ENCODE measurements at places on chromosomes 2 and 18.

DNA sequence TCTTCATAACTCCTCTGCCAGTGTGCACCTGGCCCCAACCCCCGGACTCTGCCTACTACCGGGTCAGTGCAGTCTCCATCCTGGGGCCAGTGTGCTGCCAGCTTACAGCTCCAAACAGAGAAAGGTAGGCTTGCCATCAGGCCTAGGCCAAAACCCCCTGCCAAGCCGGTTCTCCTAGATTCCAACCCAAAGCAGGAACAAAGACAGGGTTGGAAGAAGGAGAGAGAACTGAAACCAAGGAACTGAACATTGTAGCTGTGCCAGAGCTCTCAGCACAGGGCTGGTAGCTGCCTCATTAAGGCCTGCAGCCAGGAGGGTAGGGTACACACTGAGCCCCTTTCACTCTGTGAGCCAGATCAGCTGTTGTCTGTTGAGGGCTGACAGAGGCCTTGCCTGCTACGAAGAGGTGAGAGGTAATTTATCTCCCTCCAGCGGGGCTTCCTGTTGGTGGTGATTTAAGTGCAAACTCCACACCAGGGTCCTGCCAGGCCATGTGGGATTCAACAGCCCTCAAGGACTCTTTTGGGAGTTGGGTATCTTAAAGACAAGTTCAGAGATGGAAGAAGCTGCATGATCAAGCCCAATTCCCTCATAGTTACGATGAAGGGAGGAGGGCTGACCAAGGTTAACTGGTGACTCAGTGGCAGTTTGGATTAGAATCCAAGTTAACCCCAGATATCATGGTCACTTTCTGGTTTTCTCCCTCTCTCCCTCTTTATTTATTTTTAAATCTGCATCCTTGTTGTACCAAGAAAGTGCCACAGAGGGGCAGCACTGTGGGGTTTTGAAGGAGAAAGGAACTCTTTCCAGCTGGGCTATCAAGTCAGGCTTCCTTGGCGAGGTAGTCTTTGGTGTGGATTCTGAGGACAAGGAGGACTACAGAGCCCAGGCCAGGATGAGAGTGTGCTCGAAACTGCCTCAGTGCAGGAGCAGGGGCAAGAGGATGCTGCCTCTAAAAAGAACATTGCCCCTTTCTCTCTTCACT lies 48.1 kb downstream of the CYRIA start:
- no peak for DNase-seq

DNA sequence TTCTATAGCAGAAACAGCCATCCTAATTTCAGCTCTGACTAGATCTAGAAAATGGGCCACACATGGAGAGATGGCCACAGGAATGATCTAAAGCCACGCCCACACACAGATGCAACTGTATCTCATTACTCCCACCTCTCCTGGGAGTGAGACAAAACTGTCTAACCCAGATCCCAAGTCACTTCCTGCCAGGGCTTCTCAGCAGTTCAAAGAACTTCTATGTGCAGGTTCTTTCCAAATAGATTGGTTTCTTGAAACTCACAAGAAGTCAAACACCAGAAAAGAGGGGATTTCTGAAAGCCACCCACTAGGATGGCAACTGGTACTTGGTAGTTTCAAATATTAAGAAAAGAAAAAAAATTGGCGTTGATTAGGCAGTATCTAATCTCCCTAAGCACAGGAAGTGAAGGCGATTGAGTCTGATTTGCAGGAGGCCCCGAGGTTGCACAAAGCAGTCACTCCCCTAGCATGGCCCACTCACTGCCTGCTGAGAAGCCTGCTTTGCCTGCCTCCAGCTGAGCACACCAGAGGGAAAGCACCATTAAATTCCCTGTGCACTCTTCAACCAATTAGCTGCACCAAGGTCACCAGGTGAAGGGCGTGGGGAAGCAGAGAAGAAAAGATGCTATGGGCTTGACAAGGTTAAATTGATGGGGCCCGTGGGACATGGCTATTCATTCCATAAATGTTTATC lies 51.1 kb downstream of the PAPOLG start:
- peak; percentile 23 for DNase-seq

DNA sequence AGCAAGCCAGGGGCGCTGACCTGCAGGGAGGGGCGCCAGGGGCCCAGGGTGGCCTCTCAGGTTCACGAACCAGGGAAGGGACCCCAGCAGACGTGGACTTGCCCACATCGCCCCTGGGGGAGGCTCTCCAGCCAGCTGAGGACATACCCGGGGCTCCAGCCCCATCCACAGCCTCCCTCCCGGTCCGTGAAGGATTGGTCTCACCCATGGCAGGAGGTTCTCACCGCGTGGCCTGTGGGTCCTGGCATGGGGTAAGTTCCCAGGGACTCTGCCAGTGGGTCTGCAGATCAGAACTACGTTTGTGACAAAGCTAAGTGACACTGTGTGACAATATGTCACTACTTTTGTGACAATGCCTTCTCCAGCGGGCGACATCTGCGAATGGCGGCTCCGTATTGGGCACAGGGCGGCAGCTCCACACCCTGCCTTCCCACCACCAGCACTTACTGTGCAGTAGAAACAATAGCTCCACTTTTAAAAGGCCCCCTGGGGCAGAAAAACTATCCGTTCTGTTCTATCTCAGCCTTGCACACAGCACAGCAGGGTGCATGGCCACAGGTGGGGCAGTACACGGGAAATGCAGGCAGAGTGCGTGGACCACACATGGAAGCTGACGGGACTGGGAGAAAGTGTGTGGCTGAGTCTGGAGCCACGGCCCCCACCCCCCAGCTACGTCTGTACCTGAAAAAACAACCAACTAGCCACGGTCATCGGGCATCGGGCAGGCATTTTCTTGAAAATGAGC lies 65.2 kb upstream of the CTDP1 start:
- DNase-seq = no peak

- DNase-seq = no peak
These were observed 70.6 kb upstream of the TCF7L1 start for GRCh38 chr2:85062565-85062964.

DNA sequence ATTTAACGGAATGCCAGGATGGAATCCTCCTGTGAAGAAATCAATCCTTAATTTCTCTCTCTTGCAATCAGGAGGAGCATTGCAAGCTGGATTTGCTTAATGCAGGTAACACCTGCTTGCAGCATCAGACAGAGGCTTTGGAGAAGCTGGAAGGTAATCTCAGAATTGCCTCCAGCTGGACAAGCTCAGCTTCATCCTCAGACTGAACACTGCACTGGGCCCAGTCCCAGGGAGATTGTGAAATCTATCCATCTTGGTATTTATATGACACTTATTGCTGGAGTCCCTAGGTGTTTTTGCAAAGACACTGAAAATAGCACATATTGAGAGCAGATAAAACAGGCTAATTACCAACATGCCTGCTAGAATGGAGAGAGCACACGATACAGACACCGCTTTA lies 179.4 kb upstream of the SESTD1 start:
- DNase-seq = no peak

GRCh38 chr18:3804336-3804735 lies 354.4 kb downstream of the TGIF1 start:
- no peak for DNase-seq

GRCh38 chr2:174344716-174345461 lies 10.1 kb downstream of the SP9 start:
- no peak for DNase-seq

All from activated CD8-positive, alpha-beta memory T cell treated with anti-CD3 and anti-CD28 coated beads for 4 hours (primary cell).